NCI-H2227 treated with DMSO at 0.1 percent for 48 hours (cell line): ENCODE measurements at places on chromosomes 4 and X.

- DNase-seq: no peak
Measured at GRCh38 chr4:134622199-134622598, 420.6 kb upstream of the PABPC4L start.

DNA sequence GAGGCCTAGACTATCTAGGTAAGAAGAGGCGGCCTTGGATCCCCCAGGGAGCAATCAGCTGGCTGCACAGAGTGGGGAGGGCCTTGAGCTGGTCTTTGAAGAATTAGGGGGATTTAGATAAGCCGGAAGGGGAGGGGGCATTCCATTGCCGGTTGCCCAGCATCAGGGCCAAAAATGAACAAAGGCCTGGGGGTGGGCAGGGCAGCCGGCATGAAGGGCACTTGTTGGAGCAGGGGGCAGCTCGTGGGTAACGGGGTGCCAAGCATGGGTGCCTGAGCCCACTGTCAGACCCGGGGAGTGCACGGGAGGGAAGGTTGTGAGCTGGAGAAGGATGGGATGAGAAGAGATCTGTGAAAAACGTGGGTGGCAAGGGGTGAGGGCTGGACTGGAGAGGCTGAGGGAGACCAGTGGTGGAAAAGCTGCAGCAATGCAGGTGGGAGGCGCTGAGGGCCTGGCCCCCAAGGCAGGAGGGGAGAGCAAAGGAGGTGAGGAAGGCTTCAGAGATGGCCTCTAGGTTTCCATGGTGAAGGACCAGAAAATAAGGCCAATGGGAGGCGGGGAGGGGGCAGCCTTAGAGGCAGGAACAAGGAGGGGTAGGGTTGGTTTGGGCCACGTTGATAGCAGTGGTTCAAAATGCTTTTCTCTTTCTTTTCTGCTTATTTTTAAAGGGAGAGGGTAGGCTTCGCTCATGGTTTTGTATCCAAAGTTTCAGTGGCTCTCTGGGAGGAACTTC is 8.6 kb downstream of the KLF3 start:
- no peak for DNase-seq

DNA sequence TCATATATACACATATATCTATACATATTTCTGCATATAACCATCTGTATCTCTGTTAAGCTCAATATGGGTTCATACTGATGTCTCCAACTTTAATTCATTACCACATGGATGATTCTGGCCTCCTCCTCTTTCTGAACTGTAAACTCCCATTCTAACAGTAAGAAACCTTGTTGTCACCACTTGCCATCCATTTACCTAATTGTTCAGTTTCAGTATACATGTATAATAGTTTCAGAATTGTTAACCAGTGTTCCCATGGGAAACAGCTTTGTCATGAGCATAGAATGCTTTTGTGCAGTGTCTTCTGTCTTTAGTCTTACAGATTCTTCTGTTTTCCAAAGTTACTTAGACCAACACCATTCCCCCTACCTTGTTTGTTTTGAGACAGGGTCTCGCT is 35.9 kb downstream of the SLC9A6 start:
- no peak for DNase-seq

DNA sequence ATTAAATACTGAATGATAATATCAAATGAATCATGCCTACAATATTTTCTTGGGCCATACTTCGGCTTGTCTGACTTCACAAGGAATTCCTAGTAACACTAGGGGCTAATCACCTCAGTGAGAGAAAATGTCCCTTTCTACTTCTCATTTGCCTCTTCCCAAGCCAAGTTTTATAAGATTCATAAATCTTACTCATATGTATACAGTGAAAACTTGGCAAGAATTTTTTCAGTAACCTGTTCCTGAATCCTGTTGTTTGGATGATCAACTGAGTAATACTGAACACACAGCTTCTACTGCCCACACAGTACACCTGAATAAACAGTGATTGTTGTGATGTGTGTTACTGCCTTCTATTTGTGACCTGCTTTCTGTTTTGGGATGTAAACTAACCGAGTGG is 16.5 kb downstream of the TMPRSS11E start:
- no peak for DNase-seq

DNA sequence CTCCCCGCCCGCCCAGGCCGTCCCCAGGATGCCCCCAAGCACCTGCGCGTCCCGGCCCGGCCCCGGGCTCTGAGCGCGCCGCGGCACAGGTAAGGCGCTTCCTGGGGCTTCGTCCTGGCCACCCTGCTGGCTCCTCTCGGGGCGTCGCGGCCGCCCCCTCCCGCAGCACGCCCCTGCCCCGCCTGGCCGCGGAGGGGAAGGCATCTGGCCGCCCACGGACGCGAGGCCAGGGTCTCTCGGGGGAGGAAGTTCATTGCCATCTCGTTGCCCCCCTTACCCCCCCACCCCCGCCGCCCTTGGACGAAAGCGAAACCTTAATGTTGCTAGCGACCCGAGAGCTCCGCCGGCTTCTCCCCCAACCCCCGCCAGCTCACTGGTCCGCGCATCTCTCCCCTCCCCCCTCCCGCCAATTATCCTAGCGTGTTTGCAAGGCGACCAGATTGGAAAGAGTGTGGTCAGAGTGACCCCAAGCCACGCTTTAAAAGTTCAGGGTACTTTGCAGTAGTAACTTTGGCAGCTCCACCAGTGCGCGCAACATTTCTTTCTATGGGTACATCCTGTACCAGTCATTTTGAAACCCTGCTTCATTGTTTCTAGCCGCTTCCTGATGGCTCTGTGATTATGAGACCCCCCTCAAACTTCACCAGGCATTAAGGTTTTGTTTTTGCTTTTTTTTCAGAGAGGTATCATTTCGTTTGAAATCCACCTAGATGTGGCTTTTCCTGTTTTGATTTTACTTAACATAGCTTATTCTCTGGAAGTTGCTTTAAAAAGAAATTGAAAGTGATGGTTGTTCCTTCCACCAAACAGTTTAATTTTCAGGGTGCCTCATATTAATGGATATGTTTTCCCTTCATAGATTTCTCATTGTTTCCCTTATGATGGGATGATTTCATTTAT is 626 bp downstream of the TBC1D1 start:
- DNase-seq: no peak

- no peak for DNase-seq
Measured at GRCh38 chr4:104015680-104016079, 295.9 kb upstream of the TACR3 start.

DNA sequence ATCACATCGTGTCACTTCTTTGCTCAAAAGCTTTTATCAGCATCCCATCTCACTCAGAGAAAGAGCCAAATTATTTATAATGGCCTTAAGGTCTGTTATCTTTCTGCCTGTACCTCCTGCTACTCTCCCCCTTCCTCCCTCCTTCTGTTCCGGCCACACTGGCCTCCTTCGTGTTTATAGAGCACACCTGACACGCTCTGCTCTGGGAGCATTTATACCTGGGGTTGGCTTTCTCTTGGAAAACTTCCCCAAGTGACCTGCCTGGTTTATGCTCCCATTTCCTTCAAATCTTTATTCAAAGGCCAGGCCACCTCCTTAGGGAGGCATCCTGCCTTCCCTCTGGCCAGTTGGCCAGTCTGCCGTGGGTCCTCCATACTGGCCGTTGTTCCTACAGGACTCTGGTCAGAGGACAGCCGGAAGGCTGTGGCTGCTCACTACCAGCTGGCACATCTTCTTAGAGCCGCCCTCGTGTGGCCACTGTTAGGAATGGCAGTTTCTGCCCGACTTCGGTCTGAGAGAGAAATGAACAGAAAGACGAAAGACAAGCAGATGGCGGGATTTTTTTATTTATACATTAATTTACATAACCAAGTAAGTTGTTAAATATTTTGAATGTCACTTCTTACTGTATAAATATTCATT is 80.2 kb upstream of the CBLL2 start:
- peak; percentile 73 for DNase-seq
